ENCODE measurements at places on chromosomes 4 and X.

- DNase-seq, result peak; percentile 43
Measured at GRCh38 chr4:105483840-105484239, 10.0 kb upstream of the PPA2 start.

GRCh38 chrX:133868682-133869081, 116.7 kb downstream of the GPC3 start:
- DNase-seq, result no peak

DNA sequence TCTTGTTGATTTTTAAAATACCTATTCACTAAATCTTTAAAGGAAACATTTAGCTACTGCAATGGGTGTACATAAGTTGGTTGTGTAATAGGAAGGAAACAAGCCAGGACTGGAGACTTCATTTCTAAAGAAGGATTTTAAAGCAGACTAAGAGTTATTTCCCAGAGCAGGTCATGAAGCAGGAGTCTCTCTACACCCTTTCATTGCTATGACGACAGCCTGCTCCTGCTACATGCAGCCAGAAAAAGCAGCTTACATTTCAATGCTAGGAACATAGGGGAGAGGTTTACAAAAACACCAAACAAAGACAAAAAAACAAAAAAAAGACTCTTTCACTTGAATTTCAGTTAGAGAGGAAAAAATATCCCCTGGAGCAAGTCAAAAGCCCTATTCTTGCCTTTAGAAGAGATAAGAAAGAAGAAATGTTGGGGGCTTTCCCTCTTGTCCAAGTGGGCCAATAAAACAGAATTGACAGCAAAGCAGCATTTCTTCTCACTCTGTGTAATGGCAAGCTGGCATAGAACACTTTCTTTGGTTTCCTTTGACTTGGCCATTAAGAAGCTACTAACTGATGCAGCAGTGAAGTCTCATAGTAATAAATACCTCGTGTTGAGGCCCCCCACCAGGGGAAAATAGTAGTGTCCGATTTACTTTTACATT, 3.4 kb downstream of the SPARCL1 start:
- no peak for DNase-seq

- DNase-seq, result peak; percentile 62
Measured at GRCh38 chr4:2469192-2469984, 482 bp downstream of the RNF4 start.

DNA sequence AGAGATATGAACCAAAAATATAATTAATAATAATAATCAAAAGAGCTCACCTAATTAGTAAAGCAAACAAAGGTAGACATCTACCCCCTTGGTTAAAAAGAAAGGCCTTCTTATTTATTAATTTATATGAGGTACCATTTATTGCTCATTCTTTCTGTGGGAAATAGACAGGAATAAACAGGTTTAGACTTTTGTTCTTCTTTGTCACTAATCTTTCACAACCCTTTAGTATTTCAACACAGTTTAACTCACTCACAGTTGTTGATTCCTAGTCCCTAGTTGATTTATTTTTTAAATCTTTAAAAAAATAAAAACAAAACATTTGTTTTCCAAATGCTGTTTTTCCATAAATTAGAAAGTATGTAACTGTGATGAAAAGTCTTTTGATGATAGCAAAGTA, 5.6 kb downstream of the PPARGC1A start:
- no peak for DNase-seq

DNA sequence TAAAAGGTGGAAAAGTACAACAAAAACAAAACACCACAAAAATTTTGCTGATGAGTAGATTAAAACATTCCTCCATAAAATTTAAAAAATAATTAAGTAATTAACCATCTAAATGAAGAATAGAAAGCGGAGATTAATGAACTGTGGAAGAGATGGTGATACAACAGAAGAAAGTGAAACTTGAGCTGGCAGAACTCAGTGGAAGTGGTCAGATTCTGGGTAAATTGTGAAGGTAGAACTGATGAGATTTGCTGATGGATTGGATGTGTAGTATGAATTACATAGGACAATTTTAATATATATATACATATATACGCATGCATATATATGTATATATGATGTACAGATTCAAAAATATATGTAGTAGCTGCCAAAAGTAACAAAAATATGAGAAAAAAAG, 73.9 kb downstream of the AMOT start:
- DNase-seq, result no peak

GRCh38 chr4:40373636-40374035, 38.5 kb downstream of the CHRNA9 start:
- peak; percentile 25 for DNase-seq

DNA sequence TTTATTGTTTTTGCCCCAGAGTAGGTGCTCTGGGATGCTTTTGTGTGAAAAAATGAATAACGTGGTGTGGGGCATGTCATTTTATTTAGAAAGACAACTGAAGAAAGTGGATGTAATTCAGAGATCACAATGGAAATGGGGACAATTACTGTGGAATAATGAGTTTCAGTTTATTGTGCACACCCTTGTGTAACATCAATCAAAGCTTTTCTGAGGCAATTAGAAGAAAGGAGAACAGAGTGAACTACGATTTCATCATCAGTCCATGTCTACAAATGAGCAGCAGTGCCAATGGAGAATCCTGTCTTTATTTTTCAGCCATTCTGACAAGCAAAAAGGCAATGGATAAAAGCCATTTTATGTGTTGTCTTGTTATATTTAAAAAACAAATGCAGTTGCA, 339.2 kb downstream of the TMA16 start:
- DNase-seq, result no peak

DNA sequence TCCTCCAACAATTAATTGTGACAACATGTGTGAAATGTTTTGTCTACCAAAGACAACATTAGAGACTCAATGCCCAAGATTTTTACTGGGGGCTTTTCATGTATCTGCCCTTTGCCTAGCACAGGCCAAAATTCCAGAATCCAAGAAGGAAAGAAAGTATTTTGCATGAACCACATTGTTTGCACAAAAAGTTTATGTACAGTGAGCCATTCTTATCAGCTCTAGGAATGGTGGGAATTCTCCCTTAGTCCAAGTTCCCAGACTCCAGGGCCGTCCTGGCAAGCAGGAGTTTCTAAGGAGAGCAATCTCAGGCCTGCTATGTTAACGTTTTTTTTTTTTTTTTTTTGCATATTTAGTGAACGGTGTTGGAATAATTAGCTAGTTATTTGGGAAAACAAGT, 21.6 kb downstream of the GPRASP1 start:
- no peak for DNase-seq

- DNase-seq, result no peak
Measured at GRCh38 chrX:23013366-23013765, 13.6 kb downstream of the DDX53 start.

GRCh38 chr4:74536557-74536956, 91.6 kb downstream of the AREG start:
- peak; percentile 27 for DNase-seq

- DNase-seq, result no peak
Measured at GRCh38 chr4:121898150-121898549, 27.9 kb upstream of the BBS7 start.

DNA sequence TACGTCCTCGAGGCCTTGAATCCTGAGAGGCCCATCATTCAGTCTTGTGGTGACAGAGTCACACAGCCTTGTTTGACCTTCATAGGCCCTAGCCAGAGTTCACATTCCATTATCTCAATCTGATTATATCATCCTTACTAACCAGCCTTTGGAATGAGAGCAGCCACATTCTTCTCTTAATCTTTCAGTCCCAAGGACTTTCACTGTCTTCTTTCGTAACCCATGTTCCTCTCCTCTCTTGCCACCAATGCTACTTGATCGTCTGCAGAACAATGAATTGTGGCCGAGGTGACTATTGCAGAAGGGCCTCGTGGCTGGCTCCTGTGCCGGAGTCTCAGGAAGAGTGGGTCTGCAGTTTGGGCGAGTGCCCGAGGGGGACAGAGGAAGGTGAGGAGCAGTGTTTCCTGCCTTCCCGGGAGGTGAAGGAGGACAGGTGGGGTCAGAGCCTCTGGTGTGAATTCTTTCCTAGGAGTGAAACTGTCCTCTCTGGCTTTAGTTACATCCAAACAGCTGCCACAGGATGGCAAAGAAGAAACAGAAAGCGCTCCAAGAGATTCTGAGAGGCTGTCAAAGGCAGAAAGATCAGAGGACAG, 94.6 kb downstream of the LIMCH1 start:
- DNase-seq, result no peak

DNA sequence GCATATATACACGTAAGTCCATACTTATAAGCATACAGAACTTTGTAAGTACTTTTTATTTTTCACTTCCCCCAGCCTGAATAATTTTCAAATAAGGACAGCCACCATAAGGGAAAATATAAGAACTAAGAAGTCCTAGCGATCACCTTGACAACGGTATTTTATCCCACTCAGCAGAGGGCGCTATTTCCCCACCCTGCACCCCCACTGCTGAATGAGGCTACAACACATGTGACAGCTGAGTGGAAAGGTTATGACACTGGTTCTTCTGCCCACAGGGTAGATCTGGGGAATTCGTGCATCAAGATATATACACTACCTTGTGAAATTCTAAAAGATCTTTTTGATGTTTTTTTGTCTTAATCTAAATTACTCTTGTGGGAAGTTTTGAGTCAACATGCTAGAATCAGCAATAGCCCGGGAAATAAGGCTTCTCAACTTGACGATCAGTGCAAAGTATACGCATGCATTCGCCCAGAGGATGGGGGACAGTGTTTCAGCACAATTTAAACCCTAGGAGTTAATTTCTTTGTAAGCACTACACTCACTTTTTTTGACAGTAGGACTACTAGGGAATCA, 151.5 kb downstream of the CORIN start:
- peak; percentile 83 for DNase-seq

DNA sequence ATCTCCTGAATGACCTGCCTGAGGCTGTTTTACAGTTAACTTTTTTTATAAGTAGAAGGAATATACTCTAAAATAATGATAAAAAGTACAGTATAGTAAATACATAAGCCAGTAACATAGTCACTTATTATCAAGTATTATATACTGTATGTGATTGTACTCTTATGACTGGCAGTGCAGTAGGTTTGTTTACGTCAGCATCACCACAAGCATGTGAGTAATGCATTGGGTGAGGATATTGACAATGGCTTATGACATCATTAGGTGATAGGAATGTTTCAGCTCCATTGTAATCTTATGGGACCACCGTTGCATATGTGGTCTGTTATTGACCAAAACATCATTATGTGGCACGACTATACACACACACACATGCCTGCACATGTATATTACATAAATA, 20.5 kb downstream of the NUDT9 start:
- no peak for DNase-seq

- DNase-seq, result no peak
Measured at GRCh38 chrX:150410513-150410912, 47.4 kb downstream of the MAMLD1 start.

- DNase-seq, result no peak
Measured at GRCh38 chr4:128832243-128832625, 22.7 kb downstream of the JADE1 start.

DNA sequence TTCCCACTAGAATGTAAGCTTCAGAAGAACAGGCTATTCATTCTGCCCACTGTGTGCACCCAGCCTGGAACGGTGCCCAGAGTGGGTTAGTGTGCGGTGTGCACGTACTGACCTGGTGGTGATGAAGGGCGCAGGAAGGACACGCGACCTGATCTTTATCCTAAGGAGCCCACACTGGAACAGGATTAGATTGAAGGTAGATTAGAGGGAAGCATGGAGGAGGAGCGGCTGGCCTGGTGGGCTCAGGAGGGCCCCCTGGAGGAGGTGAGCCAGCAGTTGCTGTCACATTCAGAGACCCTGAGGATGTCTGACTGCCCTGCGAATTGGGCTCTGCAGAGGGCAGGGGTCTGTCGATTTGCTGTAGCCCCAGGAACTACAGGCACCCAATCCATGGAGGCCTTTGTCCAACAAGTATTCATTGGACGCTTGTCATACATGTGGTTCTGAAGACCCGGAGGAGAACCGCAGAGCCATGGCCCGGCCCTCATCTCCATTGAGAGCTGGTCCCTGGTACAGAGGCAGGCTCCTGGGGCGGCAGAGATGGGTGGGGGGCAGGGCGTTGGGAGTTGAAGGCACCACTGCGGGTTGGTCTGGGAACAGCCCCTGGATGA, 73.2 kb downstream of the HTRA3 start:
- no peak for DNase-seq

GRCh38 chrX:132188175-132188574, 31.1 kb downstream of the RAP2C start:
- no peak for DNase-seq

- DNase-seq, result no peak
Measured at GRCh38 chr4:73211968-73212367, 46.6 kb downstream of the ANKRD17 start.

- no peak for DNase-seq
Measured at GRCh38 chr4:87632469-87632868, 17.6 kb upstream of the DMP1 start.

DNA sequence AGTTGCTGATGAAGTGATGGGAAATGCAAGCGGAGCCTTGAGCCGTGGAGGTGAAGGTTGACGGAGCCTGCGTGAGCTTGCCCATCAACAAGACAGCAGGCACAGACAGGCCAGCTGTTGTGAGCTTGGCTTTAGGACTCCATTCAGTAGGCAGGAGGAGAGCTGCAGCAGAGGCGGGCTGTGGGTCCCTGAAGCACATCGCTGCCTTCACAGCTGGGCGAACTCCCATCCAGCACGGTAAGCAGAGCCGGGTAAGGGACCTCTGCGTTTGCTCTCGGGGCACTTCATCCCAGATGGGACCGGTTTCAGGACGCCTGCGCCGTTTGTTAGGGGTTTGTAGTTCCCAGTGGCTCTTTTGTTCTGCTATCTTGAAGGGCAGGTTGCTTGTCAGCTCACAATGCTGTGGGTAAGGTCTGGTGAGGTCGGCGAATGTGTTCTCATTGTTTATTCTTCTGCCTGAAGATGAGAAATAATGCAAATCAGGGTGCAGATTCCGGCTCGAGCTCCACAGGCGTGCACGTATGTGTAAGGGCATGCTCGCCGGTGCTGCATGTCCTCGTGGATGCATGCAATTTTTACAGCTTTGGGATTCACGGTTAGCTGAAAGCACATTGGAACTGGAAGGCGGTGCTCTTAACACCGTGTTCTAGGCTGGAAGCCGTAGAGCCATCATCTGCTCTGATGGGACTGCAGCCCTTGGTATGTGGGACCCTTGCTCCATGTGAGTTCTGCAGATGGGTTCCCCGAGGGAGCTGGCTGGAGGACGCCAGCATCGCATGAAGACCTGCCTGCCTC, 54.6 kb upstream of the CLDN34 start:
- no peak for DNase-seq

- DNase-seq, result peak; percentile 32
Measured at GRCh38 chr4:118888666-118889311, at the start of gene SYNPO2. TSS of gene SYNPO2 (plus strand) at chr4:118888854. CDS start at chr4:118889037, 183 bp downstream.

DNA sequence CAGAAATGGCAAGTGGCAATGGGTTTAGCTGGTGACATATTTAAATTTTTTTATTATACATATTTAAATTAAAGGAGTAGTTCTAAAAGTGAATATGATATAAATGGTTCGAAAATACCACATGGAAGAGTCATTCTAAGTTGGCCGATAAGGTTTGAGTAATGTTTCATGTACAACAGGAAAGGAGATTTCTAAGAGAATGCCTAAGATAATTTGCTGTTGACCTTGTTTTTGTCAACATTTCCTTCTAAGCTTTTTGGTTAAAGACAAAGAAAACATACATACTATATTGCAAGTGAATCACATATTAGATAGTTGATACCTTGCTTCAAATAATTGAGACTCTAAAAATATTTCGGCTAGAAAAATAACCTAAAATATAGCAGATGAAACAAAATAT, 526.6 kb upstream of the SLIT2 start:
- no peak for DNase-seq

- no peak for DNase-seq
Measured at GRCh38 chr4:99724067-99724466, 66.4 kb upstream of the C4orf54 start.

All from suppressor macrophage treated with lipopolysaccharide for 1 hour (primary cell).